Activated naive CD4-positive, alpha-beta T cell treated with anti-CD3 and anti-CD28 coated beads, Interleukin-2, amount 10 ng/mL, durations not matched to agents 7 days and 5 days (primary cell): ENCODE measurements at places on chromosomes 12 and 14.
A peak's percentile ranks its signal among the peaks of the same experiment; 100 is the strongest.

- peak; percentile 54 for DNase-seq
Observed at GRCh38 chr14:23054000-23054811, 3.1 kb downstream of the CDH24 start.

- no peak for DNase-seq
Observed at GRCh38 chr12:70577283-70577634, 60.0 kb downstream of the PTPRB start.

DNA sequence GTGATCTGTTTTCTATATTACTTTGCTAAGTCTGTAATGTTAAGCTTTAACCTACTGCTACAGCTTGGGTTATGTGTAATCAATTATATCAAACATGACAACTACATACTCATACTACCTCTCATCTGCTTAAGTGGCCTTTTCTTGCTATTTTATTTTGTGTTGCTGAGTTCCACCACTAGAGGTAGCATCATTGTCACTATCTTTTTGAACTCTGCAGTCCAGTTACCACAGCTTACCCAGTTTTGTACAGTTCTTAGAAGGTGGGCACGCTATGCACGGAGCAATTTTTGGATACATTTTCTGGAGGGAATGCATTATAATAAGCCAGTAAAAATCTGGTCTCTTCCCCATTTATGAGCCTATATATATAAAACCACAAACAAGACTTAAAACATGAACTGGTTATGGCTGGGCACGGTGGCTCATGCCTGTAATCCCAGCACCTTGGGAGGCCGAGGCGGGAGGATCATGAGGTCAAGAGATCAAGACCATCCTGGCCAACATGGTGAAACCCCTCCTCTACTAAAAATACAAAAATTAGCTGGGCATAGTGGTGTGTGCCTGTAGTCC lies 48.5 kb downstream of the SAV1 start:
- no peak for DNase-seq

- DNase-seq = no peak
Observed at GRCh38 chr14:77498984-77499527, 440 bp upstream of the ISM2 start.

DNA sequence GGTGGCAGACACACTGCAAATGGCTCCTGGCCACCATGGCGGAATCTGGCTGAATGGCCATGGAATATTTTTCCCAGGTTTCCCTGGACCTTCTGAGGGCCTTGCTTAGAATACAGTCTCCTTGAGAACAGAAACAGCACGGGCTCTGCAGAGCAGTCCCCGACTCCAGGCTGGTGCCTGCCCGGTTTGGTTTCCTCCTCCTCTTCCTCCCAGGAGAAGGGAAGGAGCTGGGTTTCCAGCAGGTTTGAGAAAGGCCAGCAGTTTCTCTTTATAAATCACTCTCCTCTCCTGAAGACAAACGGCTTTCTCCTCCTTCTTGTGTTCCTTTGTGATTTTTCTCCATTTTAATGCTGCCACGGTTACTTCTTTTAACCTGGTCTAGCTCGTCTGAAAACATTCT lies 106.8 kb upstream of the RFLNA start:
- no peak for DNase-seq

- no peak for DNase-seq
Observed at GRCh38 chr14:74737753-74738325, 24.9 kb downstream of the FCF1 start.

- no peak for DNase-seq
Observed at GRCh38 chr12:40351976-40352375, 127.2 kb downstream of the LRRK2 start.

DNA sequence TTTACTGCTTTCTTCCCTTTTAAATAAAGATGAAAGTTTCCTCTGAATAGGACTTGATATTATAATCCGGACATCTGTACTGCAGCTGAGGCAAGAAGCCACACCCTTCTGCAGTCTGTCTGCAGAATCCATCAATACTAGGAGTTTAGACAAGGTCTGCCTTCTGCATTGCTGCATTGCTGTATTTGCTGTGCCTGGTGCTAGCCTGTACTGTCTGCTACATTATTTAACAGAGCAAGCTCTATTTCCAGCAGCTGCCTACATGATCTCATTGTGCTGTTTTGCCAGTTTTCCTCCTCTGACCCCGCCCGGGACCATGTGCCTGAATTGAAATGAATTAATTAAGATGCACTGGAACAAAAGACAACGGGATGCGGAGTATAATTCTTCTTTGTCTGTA lies 1.7 kb downstream of the TUBA1A start:
- no peak for DNase-seq

- DNase-seq = no peak
Observed at GRCh38 chr12:125110641-125111360, 45.6 kb downstream of the AACS start.

DNA sequence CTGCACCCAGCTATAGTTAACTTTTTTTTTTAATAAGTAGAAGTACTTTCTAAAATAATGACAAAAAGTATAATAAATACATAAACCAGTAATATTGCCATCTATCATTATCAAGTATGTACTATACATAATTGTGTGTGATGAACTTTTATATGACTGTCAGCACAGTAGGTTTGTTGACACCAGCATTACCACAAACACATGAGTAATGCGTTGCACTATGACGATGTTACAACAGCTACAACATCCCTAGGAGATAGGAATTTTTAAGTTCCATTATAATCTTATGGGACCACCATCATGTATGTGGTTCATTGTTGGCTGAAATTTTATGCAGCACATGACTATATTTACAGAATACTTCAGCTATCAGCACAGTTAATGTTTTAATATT lies 62.9 kb upstream of the VSX2 start:
- DNase-seq = no peak

- DNase-seq = no peak
Observed at GRCh38 chr14:22865424-22866405, 5.8 kb upstream of the LRP10 start.

- no peak for DNase-seq
Observed at GRCh38 chr14:80901260-80901659, 40.3 kb downstream of the CEP128 start.

DNA sequence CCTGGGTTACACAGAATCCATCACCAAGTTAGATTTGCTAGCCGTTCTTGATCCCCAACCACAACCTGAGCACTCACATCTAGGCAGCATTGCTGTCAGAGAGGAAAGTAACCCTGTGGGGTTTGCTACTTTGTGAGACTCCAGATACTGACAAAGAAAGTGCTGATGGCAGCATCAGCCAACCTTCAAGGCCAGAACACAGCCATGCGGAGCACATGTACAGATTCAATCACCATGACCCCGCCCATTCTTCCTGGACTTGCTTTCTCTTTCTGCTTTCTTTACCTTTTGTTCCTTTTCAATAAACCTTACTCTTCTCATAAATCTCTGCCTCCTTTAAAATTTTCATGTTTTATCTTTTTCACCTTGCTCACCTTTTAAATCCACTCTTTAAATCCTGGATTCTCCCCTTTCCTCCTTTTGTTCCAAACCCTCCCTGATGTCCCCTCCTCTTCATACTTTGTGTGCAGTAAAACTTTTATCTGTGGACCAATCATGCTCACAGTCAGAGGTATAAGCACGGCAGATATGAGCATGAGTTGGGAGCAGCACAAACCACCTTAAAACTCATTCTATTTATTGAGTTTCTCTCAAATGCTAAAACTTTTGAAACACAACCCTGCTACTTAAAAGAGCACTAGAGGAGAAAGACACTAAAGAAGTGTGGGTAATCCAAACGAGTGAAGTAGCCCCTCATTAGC lies 21.9 kb upstream of the CERS5 start:
- peak; percentile 56 for DNase-seq

DNA sequence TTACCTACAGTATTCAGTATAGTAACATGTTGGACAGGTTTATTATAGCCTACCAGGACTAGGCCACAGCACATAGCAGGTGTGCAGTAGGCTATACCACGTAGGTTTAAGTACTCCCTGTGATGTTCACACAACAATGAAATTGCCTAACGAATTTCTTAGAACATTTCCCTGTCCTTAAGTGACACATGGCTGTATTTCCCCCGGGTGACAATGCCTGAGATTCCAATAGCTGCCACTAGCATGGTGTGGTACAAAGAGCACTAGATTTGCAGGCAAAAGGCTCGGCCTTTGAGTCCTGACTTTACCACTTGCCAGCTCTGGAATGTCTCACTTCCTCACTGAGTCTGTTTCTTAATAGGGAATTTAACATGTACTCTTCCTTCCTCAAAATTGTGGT lies 19.7 kb downstream of the PTPN21 start:
- DNase-seq = no peak

GRCh38 chr12:130008241-130008640 lies 104.4 kb upstream of the TMEM132D start:
- no peak for DNase-seq

GRCh38 chr14:23119363-23120327 lies 590 bp upstream of the CEBPE start:
- peak; percentile 66 for DNase-seq

DNA sequence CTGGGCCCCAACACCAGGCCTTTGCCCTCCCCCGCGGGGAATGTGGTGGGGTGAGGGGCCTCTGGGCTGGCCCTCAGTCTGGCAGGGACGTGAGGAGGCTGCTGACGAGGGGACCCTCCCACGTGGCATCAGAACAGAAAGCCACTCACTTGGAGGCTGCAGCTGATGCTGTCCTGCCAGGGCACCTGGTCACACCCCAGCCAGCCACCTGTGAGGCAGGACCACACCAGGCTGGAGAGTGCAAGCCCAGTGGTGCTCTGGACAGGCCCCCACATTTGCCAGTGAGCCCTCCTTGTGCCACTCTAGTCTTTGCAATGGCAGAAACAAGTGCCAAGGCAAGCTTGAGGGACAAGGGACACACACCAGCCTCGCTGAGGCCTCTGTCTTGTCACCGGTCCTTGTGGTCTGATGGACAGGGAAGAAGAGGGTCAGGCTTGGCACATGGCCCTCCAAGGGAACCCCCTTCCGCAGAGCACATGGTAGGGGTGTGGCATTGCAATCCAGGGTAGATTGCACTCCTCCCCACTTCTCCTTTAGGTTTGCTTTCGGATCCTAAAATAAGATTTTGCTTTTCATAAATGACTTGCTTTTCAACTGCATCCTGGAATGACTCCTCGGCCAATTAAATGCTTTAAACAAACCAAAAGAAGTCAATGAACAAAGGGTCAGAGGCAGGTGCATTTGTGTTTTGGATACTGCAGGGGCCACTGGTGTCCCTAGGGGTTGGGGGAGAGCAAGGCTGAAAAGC lies 53.7 kb downstream of the CCDC88C start:
- no peak for DNase-seq

- DNase-seq = no peak
Observed at GRCh38 chr12:22242726-22243125, 91.8 kb downstream of the ST8SIA1 start.

DNA sequence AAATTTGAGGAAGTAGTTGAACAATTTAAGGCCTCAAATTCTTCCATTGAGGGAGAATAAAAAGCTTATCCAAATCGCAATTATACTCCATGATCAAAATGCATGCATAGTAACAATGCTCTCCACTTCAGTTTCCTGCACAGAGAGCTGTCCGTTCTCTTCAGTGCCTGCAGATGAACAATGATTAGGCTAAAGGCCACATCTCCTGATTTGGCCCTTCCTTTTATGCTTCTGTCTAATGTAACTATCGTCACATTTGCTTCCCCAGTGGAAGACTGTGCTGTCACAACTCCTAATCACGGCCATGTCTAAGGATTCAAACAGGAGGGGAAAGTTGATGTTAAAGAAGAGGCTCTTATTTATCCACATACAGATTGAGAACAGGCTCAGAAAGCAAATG lies 113.6 kb upstream of the NPAS3 start:
- no peak for DNase-seq

DNA sequence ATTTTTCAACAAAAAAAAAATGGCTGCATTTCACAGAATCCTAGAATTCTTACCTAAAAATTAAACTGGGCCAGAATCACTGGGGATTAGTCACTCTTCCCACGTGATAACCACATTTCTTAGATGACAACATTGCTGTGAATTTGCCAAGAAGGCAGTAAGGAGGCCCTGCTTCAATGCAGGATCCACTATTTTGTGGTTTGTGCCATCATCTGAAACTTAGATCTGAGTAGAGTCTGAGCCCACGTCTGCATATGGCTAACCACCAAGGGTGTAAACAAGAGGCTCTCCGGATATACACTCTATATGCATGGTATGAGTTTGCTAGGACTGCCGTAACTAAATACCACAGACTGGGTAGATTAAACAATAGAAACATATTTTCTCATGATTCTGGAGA lies 24.4 kb upstream of the TBX5 start:
- DNase-seq = no peak

- DNase-seq = no peak
Observed at GRCh38 chr14:56703947-56704346, 106.3 kb downstream of the OTX2 start.

DNA sequence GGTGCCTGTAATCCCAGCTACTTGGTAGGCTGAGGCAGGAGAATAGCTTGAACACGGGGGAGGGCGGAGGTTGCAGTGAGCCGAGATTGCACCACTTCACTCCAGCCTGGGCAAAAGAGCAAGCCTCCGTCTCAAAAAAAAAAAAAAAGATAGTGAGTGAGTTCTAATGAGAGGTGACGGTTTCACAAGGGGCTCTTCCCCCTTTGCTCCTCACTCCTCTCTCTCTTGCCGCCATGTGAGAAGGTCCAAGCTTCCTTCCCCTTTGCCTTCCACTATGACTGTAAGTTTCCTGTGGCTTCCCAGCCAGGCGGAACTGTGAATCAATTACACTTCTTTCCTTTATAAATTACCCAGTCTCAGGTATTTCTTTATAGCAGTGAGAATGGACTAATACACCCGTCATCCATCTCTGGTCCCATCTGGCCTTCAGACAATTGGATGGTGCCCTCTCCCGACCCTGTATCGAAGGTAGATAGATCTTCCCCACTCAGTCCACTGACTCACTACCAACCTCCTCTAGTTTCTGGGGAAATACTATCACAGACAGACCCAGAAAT lies 27.0 kb upstream of the RCOR1 start:
- DNase-seq = no peak

DNA sequence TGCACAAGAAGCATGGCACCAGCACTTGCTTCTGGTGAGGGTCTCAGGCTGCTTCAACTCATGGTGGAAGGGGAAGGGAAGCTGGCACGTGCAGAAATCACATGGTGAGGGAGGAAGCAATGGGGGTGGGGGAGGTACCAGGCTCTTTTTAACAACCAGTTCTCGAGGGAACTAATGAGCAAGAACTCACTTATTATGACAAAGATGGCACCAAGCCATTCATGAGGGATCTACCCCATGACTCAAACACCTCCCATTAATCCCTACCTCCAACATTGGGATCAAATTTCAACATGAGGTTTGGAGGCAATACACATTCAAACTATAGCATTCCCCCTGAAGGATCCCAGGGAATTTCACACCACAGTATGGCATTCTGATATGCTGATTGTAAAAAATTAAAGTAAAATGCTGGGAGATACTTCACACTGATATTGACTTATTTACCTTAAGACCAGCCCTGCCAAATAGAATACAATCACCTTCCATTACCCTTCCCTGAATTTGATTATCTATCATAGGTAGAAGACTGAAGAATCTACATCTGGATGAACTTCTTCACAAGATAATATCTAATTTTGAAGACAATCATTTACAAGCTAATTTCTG lies 201.7 kb upstream of the PLXNC1 start:
- DNase-seq = no peak

GRCh38 chr14:90056826-90057225 lies 5.0 kb upstream of the KCNK13 start:
- no peak for DNase-seq

- no peak for DNase-seq
Observed at GRCh38 chr12:54371328-54372112, 7.2 kb upstream of the GPR84 start.

- no peak for DNase-seq
Observed at GRCh38 chr12:111482462-111482861, 76.7 kb downstream of the SH2B3 start.

GRCh38 chr12:28552251-28552970 lies 362.2 kb downstream of the CCDC91 start:
- no peak for DNase-seq

- no peak for DNase-seq
Observed at GRCh38 chr12:110913119-110914056, 7.0 kb downstream of the MYL2 start.
